Effector CD4-positive, alpha-beta T cell (primary cell): ENCODE measurements at places on chromosomes 1 and 21.

GRCh38 chr21:24222676-24223075, 1384.6 kb downstream of the MRPL39 start:
- DNase-seq = no peak

GRCh38 chr1:115135681-115136080, 46.4 kb upstream of the TSPAN2 start:
- no peak for DNase-seq

DNA sequence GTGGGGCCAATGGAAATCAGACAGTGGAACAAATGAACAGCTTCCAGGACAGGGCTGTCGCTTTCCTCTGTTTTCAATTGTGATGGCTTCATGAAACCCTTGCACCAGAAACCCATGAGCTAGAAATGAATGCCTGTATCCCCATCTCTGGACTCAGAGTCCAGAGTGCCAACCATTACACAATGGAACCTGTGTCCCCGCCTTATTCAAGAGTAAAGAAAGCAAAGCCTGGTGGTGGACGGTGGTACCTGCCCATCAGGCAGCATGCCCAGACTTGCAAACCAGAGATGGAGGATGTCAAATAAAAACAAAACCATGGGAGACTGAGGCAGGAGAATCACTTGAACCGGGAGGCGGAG, 4.4 kb upstream of the CAPN2 start:
- DNase-seq = no peak

DNA sequence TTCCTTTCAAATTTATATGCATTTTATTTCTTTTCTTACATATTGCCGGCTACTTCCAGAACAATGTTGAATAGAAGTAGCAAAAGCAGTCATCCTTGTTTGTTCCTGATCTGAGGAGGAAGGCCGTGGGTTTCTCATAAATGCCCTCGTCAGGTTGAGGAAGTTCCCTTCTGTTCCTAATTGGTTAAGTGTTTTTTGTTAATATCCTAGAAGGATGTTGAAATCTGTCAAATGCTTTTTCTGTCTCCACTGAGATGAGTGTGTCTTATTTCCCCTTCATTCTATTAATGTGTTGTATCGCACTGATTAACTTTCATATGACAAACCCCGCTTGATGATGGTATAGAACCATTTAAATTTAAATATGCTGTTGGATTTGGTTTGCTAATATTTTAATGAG, 15.4 kb downstream of the TTLL10 start:
- DNase-seq = no peak

DNA sequence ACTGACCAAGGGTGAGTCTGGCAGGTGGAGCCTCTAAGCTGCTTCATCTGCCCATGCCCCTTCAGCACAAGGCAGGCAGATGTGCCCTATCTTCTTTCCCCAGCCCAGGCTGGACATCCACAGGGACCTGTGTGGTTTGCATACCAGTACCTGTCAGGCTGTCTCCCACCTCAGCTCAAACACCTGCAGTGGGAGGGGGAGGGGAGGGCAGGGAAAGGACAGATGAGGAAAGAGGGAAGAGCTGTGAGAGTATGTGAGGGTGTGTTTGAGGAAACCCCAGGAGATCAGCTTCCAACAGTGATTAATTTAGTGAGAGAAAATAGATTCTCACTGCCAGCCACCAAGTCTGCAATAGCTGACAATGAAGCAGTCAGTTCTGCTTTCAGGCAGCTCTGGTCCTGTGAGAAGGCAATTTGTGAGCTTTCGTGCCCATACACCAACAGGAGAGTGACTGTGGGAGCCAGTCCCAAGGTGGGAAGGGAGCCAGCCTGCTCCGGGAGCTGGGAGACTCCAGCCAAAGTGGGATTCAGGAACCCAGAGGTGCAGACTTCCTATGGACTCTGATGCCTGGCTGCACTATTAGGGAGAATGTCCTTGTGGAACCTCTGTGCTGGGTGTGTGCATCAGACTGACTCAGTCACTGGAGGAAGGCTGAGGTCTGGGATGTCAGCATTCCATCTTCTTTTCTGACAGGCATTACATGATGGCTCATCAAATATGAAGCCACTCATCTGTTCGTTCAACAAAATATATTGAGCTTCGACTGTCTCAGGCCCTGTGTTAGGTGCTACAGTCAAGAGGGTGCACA, 59.7 kb downstream of the TNR start:
- no peak for DNase-seq

DNA sequence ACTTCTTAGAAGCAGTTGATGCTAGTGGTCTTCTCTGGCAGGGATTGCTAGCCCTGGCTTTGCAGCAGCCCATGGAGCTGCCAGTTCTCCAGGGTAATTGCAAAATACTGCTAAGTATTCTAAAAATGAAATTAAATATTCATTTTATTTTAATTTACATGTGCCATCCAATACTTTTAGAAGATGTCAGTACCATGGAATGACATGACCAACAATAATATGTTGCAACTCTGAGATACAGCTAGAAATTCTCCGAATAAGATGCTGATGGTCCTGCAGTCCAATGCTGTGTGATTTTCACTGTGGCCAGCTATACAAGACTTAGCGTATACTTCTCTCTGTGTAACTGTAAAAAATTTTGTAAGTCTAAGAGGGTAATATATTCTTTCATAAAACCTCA, 20.0 kb upstream of the WARS2 start:
- DNase-seq = no peak

GRCh38 chr1:168607872-168608428, 31.5 kb downstream of the XCL1 start:
- DNase-seq = no peak

GRCh38 chr1:1213345-1214265, at the start of gene TNFRSF4:
TNFRSF4 (minus strand) TSS chr1:1214153; CDS start chr1:1214127, 26 bp downstream.
- DNase-seq = no peak

GRCh38 chr1:9235096-9235459, 504 bp downstream of the H6PD start:
- DNase-seq = no peak

DNA sequence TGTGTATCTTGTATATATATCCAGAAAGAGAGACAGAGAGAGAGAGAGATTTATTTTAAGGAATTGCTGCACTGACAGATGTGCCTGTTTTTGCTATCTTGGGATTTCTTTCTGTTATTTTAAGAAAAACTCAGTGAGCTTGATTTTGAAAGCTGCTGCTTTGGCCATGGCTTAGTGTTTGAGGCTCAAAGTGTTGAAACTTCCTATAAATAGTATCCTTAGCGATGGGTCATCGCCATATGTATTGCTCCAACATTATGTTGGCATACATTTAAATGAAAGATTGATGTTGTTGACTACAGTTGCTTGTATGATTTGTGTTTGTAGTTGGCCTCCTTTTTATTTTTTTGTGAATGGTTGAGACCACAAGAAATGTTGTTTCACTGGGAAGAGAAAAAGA, 29.0 kb upstream of the NTPCR start:
- DNase-seq = no peak

GRCh38 chr1:10149231-10149630, 61.1 kb upstream of the KIF1B start:
- no peak for DNase-seq

DNA sequence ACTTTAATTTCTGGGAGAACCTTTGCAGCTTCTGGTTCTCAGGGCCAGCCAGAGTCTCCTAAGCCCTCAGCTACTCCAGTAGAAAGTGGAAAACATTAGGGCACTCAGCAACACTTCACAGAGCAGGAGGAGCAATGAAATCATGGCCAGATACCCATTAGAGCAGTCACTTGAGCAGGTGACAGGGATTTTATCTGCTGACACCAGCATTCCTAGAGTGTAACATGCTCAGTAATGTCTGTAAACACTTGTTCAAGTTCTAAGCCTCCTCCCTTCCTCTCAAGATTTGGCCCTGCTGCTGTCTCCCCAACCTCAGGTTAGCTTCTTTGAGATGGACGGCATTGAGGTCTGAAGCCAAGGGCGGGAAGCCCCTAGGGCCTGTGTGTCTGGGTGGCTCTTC, 218.0 kb downstream of the GRIK3 start:
- no peak for DNase-seq

DNA sequence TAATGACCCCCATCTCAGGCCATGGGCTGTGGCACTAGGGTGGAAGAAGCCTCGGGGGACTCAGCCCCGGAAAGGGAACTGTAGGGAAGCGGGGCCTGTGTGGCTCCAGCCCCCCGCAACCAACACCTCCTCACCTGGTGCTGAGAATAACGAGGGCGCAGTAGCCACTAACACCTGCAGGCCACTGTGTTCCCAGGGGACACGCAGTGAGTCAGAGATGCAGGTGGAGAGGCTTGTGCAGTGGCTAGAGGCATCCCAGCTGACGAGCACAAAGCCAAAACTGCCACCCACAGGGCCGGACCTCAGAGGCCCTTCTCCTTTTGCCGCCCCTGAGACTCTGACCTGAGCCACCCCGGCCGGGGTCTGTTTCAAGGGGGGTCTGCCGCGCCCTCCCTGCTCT, 33.5 kb upstream of the CCDC27 start:
- DNase-seq = no peak

- DNase-seq = no peak
Measured at GRCh38 chr21:29634418-29634817, 305.4 kb downstream of the GRIK1 start.

- no peak for DNase-seq
Measured at GRCh38 chr1:30739601-30740000, 16.2 kb upstream of the MATN1 start.

GRCh38 chr1:86434059-86434458, 10.1 kb downstream of the CLCA2 start:
- no peak for DNase-seq

GRCh38 chr1:100395913-100396312, 43.6 kb downstream of the CDC14A start:
- DNase-seq = no peak

DNA sequence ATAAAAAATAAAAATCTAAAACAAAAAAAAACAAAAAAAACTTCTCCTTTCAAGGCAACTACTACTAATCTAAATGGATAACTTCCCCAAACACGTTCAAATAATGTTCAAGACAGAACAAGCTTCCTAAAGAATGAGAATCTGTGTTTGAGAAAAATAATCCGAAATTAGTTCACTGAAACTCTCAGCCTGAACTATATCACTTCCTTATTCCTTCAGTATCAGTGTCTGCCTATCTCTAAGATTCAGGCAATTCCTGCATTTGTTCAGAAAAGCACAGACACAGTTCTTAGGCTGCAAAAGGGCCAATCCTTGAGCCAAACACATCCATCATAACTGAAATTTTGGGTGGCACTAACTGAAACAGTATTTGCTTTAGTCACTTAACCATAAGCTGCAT, 22.4 kb downstream of the DSTYK start:
- no peak for DNase-seq

- no peak for DNase-seq
Measured at GRCh38 chr1:41454406-41454805, 30.1 kb downstream of the EDN2 start.

DNA sequence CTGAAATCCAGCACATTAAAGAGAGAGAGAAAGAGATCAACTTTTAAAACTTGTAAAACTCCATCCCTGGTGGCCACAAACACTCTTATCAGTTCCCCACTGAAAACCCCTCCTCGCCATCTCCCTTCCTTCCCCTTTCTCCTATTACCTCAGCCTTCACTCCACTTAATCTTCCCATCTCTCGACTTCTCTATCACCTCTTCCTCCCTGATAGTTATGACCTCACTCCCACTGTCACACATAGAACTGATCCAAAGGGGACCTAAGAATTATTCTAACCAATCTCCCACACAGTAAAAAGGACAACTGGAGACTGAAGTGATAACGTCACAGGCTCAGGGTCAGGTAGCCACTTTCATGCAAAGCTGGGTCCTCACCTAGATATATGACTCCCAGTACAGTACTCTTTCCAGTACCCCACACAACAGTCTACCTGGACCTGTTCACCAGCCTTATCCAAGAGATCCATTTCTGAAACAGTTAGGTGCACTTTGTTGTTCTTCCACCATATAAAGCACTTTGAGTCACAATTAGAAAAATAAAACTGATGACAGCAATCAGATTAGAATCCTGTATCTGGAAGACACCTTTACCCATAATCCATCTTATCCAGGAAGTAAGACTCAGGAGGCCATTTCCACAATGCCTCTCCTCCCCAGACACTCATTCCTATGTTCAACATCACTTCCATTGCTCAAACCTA, 324.8 kb downstream of the SMYD3 start:
- no peak for DNase-seq

DNA sequence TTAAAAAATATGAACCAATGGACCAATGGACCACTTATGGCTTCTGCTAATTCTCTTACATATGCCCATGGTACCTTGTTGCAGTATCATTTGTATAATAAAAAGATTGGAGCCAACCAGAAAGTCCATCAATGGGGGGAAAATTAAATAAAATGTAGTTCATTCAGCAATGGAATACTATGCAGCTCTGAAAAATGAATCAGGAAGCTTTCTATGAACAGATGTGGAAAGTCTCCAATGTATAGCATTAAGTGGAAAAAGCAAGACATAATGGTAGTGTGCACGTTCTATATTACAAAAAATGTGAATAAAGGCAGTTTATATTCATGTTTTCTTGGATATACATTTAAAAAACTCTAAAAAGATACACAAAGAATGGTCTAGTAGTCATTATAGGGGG, 101.3 kb downstream of the KCNJ15 start:
- DNase-seq = no peak

DNA sequence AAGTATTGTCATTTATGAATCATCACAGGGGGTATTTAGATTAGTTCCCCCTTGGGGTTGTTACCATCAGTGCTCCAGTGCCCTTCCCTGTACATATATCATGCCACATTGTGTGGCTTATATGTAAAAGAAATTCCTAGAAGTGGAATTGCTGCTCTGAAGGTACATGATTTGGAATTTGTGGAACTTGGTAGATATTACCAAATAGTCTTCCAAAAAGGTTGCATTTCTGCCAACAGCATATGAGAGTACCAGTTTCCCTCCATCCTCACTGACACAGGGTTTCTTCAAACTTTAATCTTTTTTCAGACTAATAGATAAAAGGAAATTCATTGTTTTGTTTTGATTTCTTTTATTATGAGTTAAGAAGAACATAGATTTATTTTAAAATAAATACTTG, 41.3 kb downstream of the AKNAD1 start:
- DNase-seq = no peak

DNA sequence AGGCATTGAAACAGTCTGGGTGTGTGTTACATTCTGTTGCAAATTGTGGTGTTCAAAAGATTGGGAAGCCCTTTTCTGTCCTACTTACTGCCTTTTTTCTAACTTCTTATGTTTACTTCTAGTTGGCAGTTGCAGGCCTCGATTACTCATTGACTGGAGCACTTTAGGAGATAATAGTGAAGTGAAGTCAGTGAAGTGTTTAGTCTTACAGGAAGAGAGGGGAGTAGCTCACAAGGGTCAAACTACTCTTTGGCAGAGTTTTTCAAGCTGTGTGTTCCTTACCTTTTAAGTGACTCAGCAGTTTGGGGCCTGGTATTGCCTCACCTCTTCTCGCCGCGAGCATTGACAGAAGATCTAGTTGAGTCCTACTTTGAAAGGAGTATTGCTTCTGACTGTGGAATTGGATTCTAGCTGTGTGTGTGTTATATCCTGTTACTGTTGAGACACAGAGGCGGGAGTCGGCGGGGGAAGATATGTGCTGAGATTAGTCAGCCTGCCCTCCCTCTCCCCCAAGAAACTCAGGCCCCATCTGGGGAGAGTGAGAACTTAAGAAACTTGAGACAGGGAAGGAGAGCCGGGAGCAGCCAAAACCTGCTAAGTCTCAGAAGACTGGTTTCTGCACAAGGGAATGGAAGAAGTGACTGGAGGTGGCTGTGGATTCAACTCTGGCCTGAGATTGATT, 19.3 kb downstream of the AHCYL1 start:
- no peak for DNase-seq

GRCh38 chr1:185213091-185213490, 56.1 kb downstream of the SWT1 start:
- no peak for DNase-seq
